ENCODE measurements at places on chromosomes 11 and 22.

DNA sequence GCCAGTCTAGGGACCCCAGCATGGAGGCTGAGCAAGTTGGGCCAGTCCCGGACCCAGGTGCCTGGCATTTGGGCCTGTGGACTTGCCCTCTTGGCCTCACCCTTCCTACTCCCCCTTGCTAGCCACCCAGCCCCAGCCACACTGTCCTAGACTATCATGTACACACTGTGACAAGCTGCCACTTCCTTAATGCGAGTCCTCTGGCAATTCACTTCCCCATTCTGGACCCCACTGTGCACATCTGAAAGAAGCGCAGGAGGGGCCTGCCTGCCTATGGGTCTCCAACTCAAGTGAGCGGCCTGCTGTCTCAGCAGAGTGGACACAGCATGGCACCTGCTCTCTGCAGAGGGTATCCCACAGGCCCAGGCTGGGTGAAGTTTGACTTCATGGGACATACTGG is 68.5 kb upstream of the LMO1 start:
- no peak for DNase-seq
- no peaks in the 10 kb centered on the region for H3K36me3 ChIP-seq
- no peak overlapping the region for H3K4me3 ChIP-seq
- no peaks in the 10 kb centered on the region for H3K4me1 ChIP-seq

- H3K36me3 ChIP-seq: no peaks in the 10 kb centered on the region
- peaks cover 53% of the 10 kb centered on the region for H3K4me1 ChIP-seq
- no peaks in the 10 kb centered on the region for H3K27me3 ChIP-seq
- no peak overlapping the region for H3K4me3 ChIP-seq
These were observed 104.4 kb downstream of the ZBTB16 start for GRCh38 chr11:114163830-114164401.

DNA sequence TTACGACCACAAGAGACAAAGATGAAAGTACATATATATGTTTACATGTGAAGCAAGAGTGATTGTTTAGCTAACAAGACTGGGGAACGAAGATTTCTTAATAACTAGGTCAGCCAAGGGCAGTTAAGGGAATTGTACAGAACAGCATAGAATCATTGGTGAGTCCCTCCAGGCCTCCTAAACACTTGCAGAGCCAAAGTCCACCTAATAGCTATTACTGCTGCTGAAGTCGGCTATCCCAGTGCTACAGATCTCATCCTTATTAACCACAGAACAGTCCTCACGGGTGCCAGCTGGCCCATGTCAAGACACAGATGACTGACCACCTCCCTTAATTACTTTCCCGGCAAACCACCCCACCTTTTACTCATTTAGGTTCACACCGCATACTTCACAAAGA is 68.5 kb upstream of the OPCML start:
- no peak overlapping the region for H3K27ac ChIP-seq
- no peaks in the 10 kb centered on the region for H3K36me3 ChIP-seq
- no peaks in the 10 kb centered on the region for H3K4me1 ChIP-seq
- no peak overlapping the region for H3K4me3 ChIP-seq

GRCh38 chr11:67332081-67332691 is 21.2 kb downstream of the POLD4 start:
- peaks cover 2% of the 10 kb centered on the region for H3K36me3 ChIP-seq
- no peak for DNase-seq
- H3K27me3 ChIP-seq: no peaks in the 10 kb centered on the region

DNA sequence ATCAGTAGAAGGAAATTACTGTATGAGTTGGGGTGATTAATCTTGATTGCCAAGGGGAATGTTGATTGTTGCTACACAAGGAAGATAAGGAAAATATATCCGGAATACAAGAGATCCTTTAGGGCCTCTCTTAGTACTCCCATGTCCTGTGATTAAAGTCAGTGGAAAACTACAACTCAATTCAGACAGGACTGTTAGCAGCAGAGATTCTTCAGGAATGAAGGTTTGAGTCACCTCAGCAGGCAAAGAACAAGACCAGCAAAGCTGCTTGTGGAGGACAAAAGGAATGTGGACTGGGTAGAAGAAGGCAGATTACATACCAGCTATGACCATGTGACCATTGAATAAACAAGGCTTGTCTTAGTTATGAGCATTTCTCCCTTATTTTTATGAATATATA is 478.2 kb downstream of the BUD13 start:
- DNase-seq: peak; percentile 34
- no peaks in the 10 kb centered on the region for H3K27me3 ChIP-seq
- H3K4me3 ChIP-seq: no peak overlapping the region
- no peak overlapping the region for H3K27ac ChIP-seq
